ENCODE measurements at places on chromosomes 6 and 20.

GRCh38 chr6:20126102-20126752, 86.0 kb downstream of the MBOAT1 start:
- no peak for DNase-seq

DNA sequence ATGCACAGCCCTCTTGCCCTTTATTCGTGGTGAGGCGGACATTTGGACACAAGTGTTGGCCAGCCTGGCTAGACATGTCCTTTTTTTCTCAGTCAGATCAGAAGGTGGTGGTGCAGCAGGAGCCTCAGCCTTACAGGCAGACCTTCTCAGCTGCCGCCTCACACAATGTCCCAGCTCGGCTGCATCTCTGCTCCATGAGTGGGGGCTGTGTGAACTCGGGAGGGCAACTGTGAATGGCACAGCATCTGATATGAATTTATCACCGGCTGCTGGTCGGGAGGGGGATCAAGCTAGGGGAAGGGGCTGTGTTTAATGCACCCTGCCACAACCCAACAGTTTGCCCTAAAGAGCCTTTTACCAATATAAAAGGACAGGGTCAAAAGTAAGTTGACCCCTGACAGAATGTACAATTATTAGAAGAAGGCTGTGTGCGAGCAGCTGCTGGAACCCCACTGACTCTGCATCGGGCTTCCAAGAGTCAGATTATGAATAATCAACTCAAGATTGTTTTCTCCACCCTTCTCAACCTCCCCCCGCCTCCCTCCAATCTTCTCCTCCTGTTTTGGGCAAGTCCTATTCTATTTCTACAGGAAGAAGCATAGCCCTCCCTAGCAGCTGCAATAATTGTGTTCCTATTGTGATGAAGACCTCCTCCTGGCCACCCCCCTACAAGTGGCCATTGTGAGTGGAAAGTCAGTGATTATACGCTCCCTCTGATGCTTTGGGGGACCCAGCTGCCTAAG, 245.2 kb downstream of the PKHD1 start:
- no peak for DNase-seq

- DNase-seq = no peak
These were observed 18.6 kb upstream of the POLR1H start for GRCh38 chr6:30042476-30042875.

- no peak for DNase-seq
These were observed 20.1 kb downstream of the SEC23B start for GRCh38 chr20:18527836-18528235.

Measured in BJ (cell line).